NCI-H510A treated with DMSO at 0.1 percent for 48 hours (cell line): ENCODE measurements at places on chromosomes 12 and 14.

DNA sequence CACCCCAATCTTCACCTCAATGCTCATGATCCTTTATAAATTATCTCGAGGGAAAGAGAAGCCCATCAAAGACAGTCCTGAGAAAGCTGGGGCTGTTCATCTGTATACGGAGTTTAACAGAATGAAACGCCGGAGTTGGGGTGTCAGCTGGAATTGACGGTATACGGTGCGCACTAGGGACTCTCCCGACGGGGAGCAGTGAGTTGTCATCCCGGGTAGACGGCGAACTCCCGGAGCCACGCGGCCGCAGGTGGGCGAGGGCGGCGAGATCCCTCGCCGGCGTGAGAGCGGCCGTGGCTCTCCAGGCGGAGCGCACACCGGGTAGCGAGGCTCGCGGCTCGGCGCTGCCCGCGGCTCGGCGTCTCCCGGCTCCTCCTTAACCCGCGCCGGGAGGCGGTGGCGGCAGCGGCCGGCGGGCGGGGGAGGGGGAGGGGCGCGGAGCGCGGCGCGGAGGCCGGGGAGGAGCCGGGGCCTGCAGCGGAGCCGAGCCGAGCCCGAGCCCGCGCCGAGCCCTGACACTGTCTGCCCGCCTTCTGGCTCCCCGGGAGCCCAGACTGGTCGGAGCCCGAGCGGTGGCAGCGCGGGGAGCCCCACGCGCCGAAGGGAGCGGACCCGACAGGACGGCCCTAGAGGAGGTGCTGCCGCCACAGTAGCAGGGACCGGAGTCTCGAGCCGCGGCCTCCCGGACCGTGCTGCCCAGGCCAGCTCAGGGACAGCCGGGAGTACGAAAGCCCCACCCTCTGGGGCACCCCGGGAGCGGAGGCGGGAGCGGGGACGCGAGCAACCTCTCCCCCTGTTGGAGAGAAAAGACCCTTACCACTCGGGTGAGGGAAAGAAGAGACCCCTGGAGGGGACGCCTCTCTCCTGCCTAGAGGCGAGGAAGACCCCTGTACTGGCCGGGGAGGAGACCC, at the start of gene FOXJ2:
Gene FOXJ2, plus strand, starts transcription at position 475 of the 911 bp plus-strand sequence. CDS start 7,117 bp downstream, outside the sequence.
- peak; percentile 25 for DNase-seq

- no peak for DNase-seq
Measured at GRCh38 chr14:100532154-100532861, 54.9 kb downstream of the BEGAIN start.

DNA sequence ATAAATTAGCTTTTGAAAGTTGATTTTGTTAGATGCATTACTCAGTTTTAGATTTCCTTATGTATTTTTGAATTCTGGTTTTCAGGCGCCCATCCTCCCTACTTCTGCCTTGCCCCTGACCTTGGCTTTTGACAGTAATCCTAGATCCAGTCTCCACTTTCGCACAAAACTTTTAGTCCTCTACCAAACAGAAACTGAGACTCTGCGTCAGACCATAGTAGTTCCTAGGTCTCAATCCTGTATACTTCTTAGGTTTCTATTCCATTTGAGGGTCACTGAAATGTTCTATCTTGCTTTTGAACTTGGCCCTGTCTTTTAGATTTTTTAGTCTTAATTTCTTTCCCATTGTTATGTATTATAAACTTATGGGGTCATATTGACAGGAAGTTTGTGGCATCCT, 307.9 kb upstream of the GARIN6 start:
- DNase-seq = no peak

DNA sequence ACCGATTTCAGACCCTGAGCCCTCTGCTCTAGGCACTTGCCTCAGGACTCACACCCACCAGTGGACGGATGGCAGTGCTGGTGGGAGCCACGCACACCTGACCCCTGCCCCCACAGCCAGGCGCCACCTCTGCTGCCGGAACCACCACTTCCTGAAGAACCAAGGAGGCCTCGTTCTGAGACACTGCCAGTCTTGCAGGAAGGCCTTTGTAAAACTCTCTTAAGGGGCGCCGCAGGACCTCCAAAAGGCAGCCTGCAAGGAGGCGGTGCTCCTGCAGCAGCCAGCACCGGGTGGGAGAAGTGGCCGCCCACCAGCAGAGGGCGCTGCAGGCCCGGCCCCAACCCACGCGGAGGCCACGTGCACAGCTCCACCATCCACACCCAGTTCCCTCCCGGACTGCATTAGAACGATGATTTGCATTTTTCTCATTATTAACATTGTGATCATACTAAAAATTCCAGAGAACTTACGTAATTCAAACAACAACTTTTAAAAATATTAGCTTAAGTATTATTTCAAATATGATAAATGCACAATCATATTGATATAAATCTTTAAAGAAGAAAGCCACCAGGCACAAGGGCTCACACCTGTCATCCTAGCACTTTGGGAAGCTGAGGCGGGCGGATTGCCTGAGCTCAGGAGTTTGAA, 12.8 kb downstream of the STX2 start:
- DNase-seq = no peak

GRCh38 chr12:109581856-109582255, 8.3 kb downstream of the MVK start:
- DNase-seq = no peak

DNA sequence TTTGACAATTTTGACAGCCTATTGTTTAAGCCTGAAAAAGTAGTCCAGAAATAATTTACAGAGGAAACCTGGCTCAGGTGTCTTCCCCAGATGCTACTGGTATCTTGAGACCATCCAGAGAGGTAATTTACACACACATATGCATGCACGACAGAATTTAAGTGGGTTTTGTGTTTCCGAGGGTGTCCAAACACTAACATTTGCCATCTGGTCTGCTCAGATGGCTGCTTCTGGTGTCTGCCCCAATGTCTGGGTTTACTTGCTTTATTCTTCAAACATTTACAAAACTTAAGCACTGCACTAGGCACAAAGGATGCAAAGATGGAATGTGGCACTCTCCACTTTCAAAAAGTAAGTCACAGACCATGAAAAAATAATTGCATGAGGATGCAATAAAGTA, 226.6 kb upstream of the EGLN3 start:
- no peak for DNase-seq

DNA sequence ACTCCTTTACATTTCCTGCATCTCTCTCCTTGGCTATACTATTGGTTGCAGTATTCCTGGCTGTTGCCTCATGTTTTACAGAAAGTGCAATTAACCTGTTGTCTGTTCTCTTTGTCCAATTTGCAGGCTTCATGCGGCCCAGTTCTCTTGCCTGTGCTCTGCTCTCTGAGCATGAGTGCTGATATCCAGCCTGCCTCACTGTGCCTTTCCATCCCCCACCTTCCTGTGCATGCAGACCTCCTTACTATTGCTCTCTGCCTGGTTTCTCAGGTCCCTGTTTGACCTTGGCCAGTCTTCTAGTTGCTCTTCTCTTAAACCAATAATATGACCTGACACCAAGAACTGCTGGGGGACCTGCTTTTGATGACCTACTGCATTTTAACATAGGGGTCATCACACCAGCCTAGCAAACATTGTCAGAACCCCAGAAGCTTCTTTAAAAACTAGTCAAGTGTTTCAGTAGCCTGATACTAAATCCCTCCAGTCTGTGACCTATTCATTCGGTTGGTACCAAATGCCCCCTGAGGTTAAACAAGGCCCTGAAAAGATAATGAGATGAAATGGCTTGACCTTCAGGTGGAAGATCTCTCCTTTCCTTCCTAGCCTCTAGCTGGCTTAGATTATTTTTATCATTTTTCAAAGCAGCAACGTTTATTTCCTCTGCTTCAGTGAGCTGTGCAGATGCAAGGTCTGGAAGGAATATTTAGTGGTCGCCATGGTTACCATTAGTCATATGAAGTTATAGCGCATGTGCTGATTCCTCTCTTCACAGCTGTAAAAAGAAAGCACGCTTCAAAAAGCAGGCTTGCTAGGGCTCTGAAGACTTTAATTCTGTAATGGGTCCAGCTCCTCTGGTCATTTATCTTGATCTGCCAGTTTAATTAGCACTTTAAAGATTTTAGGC, 216.5 kb downstream of the PHLDA1 start:
- no peak for DNase-seq

DNA sequence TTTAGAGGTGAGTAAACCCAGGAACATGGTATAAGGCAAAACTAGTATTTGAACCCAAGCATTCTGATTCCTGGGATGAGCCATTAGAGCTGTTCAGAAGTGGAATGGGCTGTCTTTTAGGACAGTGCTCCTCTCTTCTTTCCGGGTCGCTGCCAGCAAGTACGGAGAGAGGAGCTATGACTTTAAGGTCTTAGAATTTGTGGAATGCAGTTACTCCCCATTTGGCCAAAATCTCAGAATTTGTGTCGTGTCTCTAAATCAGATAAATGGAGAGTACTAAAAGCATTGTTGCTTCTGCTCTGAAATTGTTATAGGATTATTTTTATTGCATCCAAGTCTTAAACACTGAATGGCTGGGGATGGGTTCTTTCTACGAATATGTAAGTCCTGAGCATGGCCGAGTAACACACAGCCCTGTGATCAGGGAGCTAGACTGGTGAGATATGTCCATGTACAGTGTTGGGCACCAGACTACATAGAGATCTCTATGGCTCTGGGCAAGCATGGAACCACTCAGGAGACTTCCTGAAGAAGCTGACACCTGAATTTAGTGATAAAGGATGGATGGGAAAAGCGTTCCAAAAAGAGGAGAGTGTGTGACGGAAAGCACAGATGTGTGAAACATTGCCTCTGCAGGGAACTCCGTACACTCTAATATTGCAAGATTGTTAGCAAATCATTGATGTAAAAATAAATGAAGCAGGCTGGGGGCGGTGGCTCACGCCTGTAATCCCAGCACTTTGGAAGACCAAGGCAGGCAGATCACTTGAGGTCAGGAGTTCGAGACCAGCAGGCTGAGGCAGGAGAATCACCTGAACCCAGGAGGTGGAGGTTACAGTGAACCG, 184.7 kb downstream of the SRGAP1 start:
- DNase-seq = no peak

GRCh38 chr14:103099081-103099732, 4.7 kb downstream of the EXOC3L4 start:
- DNase-seq = no peak

DNA sequence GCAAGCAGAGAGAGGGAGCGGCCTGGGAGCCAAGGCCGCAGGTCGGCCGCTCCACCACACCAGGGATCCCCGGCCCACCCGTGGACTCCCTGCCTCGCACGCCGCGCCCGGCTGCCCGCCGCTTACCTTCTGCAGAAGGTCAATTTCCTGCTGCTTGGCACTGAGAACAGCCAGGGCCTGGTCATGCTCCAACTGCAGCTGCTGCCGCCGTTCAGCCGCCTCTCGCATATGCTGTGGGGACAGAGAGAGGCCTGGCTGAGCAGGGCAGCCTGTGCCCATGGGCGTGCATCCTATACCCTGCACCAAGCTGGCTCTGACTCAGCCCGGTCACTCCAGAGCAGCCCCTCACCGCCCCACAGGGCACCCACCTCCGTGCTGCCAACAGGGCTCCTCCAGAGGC, 141.1 kb downstream of the PIWIL1 start:
- DNase-seq = no peak
